ENCODE measurements at places on chromosomes 5 and 9. TPM values are rescaled to one million over a fixed set of nuclear protein-coding genes. Genes with fewer than 3 reads are reported as not detected.

The SLC45A2 gene
- not detected for total RNA-seq

The ALDOB gene
- total RNA-seq: not detected

The DNM1 gene
- total RNA-seq: 14.2 TPM

The PCDHGA5 gene
- total RNA-seq: 0.92 TPM

The PRR7 gene
- 6.2 TPM for total RNA-seq

The PLGRKT gene
- 12.6 TPM for total RNA-seq

The CEL gene
- 0.46 TPM for total RNA-seq

The SLC6A7 gene
- not detected for total RNA-seq

The C9orf50 gene
- total RNA-seq: not detected

The GARIN3 gene
- not detected for total RNA-seq

The FAM221B gene
- not detected for total RNA-seq

The GPSM1 gene
- total RNA-seq: 38.6 TPM

The PFN3 gene
- not detected for total RNA-seq

The BHMT gene
- not detected for total RNA-seq

The EPB41L4A gene
- 3.2 TPM for total RNA-seq

The TCF7 gene
- 0.09 TPM for total RNA-seq

Measured in smooth muscle cell of the umbilical artery (primary cell).